ENCODE measurements at places on chromosomes 7 and 10.

GRCh38 chr7:132456418-132456817, 119.9 kb downstream of the PLXNA4 start:
- ATAC-seq = peak; percentile 59

DNA sequence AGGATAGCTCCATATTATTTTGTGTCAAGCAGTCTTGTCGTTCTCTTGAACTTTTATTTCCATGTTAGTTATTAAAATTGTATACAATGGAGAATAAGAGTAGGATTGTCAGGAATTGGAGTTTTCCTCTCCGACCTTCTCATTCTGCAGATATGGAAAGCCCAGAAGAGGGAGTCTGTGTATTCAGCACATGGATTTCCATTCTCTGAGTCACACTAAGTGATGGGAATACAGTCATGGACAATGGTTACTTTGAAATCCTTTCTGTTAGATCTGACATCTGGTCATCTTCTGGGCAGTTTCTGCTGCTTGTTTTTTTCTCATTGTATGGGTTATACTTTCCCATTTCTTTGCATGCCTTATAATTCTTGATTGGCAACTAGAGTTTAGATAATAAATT, 5.0 kb upstream of the TASOR2 start:
- no peak for ATAC-seq

GRCh38 chr10:103872137-103872931, 17.0 kb upstream of the SH3PXD2A start:
- ATAC-seq = peak; percentile 33

GRCh38 chr10:662686-663465, 26.6 kb downstream of the DIP2C start:
- no peak for ATAC-seq

- ATAC-seq = no peak
These were observed 105.7 kb upstream of the INHBA start for GRCh38 chr7:41808541-41808940.

GRCh38 chr10:34520084-34520483, 295.0 kb downstream of the PARD3 start:
- ATAC-seq = peak; percentile 38

DNA sequence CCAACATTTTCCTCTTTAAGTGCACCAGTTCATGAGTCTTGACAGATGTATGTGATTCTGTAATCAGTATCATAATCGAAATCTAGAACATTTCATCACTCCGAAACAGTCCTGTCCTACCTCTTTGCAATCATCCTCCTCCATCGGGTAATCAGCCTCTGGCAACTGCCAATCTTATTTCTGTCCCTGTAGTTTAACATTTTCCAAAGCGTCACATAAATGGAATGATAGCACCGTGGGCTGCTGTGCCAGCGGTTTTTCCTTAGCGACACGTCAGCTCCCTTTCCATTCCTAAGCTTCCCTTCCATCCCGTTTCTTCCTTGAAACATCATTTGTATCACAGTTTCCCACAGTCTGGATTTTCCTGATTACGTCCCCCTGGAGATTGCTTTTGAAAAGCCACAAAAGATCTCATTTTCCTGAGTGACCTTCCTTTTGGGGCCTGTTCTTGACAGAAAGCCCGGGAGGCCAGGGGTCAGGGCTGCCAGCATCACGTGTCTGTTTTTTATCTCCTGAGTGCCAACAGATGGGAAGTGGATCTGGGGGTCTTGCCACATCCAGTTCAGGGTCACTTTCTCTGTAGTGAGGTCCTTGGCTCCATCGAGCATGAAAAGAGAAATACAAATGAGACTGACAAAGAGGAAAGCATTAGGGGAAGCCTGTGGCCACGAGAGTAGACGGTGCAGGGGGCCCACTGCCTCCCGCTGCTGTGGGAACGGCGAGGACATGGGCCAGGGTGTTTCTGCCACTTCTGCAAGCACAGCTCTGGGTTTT, 31.6 kb downstream of the TMEM120A start:
- ATAC-seq = no peak

DNA sequence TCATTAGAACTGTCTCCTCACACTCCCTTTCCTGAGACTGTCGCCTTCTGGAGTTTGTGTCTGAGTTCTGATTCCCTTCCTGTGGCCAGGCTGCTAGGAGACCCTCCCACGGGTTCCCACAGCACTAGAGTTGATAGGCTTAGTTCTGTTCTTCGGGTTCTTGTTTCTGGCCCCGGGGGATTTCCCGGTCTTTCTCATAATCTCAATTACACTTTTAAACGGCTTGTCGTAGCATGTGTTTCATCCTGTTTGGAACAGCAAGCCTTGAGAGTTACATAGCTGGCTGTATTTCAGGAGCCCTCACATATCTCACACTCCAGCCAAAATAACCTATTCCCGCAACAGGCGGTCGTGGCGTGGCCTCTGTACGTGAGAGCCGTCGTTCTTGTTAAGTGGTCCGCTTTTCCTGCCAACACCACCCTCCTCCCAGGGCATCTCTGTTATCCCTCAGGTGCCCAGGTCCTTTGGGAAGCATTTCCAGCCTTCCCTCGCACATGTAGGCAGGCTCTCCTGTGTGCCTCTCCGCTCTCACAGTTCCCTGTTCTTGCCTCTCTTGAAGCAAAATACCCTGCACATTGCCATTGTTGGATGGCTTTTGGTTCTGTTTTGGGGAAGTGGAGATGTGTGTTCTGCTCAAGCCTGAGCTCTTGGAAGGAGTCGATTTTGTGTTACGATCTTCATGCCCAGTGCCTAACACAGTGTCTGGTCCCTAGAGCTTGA, 46.0 kb downstream of the CDC123 start:
- no peak for ATAC-seq

- ATAC-seq = no peak
These were observed 512.2 kb downstream of the SORCS1 start for GRCh38 chr10:106652279-106652678.

DNA sequence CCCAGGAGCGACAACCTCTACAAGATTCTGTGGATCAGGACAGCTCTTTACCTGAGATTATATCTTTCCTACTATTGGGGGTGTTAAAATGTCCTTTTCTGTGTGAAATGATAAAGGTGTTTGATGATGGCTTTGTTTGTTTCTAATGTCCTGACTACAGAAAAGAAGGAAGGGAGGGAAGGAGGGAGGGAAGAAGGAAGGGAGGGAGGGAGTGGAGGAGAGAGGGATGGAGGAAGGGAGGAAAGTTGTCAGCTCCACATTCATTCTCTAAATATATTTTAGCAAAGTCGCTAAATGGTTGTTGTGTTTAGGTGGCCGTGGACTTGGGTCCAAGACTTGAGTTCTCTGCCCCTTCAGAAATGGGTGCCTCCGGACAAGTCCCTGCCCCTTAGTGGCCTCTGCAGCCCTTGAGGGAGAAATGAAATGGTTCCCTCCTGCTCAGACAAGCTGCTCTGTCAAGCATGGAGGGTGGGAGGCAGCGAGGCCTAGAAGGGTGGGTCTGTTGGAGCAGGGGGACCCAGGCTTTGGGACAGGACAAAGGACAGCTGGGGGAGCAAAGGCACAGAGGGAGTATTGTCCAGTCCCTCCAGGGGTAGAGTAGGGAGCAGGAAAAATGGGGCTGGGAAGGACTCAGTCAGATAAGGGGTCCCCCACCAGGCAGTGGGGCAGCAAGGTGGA, 4.4 kb downstream of the RGS10 start:
- ATAC-seq = no peak

DNA sequence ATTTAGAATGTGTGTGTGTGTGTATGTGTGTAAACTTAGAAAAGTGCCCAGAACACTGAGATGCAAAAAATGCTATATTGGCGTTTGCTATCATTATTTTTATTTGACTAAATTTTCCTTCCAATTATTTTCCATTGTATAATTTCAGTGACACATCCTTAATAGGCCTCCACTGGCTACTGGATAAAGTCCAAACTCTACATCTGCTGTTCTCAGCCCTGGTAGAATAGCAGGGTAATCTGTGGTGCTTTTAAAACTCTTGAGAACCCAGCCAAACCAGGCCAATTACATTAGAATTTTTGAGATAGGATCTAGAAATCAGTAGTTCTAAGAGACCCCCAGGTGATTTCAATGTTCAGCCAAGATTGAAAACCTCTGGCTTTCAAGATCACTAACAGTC, 66.4 kb downstream of the ZNF503 start:
- no peak for ATAC-seq

DNA sequence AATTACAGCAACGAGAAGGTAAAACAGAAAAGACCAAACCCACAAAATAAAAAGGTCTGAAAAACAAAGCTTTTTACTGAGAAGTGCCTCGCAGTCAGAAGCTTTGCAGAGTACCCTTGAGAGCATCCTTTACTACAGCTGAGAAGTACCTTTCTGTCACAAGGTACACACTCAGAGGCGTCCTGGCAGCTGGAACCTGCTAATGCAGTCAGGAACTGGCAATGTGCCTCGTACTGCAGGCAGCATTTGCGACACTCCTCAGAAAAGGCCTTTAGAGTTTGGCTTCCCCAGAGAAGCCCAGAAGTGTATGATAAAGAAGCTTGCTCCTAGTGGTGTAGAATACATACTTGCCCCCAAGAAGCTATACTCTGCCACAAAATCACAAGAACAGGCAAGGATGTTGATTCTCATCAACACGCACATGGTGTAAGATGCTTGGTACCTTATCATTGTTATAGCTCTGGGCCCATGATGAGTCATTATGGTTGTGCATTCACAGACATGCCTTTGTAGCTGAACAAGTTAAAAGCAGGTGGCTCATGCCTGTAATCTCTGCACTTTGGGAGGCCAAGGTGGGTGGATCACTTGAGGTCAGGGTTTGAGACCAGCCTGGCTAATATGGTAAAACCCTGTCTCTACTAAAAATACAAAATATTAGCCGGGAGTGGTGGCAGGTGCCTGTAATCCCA, 2.0 kb upstream of the GTPBP4 start:
- ATAC-seq = no peak

- peak; percentile 70 for ATAC-seq
These were observed 231.3 kb upstream of the RHOBTB1 start for GRCh38 chr10:61175316-61175715.

DNA sequence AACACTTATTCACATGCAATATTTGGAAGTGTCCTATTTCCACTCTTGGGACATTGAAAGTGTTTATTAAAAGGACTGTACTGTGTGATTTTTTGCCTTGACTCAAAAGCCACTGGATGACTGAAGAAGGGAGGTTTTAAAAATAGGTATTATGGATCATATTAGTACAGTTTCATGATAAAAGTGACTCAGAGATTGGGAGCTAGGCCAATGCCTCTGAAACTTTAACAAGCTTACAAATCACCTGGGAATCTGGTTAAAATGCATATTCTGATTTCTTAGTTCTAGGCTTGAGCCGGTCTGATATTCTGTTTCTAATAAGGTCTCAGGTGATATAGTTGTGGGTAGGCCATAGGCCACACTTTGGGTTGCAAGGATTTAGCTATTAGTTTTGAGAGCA, 191.2 kb downstream of the PLXDC2 start:
- ATAC-seq = no peak

DNA sequence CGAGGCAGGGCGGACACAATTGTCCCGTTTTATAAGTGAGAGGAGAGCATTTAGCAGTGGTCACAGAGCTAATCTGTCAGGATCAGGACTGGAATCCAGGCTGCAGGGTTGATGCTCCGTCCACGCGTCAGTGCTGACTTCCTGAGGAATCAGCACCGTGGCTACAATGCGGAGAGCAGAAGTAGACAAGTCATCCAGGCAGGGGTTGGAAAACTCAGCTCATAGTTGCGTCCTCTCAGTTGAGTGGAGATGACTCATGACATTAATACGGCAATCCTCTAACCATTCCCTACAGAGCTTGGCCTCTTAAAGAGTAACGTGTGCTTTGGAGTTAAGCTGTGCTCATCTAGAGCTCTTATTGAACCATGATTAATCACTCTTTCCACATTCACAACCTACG, 17.1 kb upstream of the HTR5A start:
- ATAC-seq = no peak

DNA sequence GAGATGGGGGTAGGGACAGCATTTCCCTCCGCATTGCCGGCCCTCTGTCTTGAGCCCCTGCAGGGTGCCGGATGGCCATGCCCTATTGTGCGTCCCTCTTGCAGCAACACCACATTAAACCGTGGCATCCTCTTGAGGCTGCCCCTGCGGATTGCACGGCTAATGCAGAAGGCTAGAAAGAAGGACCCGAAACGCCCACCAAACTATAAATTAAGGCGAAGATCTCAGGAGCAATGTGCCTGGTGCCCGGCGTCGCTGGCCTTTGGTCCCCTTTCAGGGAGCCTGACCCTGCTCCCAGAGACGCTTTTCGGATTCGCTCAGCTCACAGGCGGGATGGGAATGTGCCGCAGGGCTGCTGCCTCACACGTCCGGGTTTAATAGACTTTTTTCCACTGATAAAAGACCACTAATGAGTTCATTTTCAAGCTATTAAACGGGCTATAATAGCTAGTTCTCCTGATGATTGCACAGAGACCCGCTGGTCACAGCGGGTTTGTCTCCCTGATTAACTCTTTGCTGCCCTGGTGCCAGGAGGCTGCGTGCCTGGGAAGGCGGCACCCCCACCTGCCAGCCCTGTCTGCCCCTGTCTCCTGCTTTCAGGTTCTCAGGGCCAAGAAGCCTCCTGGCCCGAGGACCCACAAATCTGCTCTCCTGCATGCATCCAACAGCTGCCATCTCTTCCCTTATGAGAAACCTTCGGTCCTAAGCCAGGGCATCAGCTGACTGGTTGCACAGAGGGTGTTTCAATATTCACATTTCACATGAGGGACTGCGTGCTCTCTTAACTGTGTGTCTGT, 128.3 kb downstream of the ADARB2 start:
- no peak for ATAC-seq

- ATAC-seq = peak; percentile 95
These were observed 66.3 kb upstream of the FRMD4A start for GRCh38 chr10:14397066-14397465.

- peak; percentile 67 for ATAC-seq
These were observed 7.2 kb downstream of the GCC1 start for GRCh38 chr7:127578036-127578684.

GRCh38 chr10:48287417-48288391, 13.2 kb upstream of the FRMPD2 start:
- ATAC-seq = no peak

DNA sequence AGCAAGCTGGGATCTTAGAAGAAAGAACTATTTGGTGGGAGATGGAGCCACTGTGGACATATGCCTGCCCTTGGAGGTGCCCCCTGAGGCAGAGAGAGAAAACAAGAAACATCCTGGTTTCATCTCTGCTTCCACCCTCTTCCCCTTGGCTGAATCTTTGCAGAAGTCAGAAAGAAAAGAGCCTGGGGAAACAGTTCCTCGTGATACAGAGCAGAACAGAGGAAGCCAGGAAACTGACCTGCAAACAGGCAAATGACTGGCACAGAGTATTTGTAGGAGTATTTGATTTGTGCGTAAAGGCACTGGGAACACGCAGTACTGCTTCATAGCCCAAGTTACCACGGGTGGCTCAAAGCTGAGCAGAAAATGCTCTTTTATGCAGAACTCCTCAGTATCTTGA, 7.0 kb upstream of the KEL start:
- ATAC-seq = no peak

- no peak for ATAC-seq
These were observed 28.3 kb downstream of the RAMP3 start for GRCh38 chr7:45185864-45186250.

GRCh38 chr7:158543840-158544239, 43.8 kb downstream of the PTPRN2 start:
- ATAC-seq = no peak

DNA sequence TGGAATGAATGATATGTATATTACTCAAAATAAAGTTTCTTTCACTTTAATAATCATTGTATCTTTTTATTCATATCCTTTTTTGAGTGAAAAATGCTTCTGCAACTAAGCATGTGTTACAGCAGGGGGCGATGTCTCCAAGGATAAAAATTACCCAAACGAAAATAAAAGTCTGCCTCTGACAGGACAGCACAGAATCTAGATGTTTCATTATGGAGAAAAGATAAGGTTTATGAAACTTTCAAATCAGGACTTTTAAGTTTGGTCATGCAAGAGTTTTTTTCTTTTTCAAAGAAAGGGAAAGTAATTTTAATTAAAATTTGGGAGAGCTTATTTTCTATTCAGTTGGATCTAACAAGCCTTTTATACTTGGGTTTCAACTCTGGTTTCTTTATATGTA, 48.4 kb downstream of the TES start:
- peak; percentile 75 for ATAC-seq

Data from SK-N-SH treated with all-trans-retinoic acid at 6 μM for 48 hours (cell line).